ENCODE measurements at places on chromosomes 2 and 18. TPM values are rescaled to one million over a fixed set of nuclear protein-coding genes. Genes with fewer than 3 reads are reported as not detected.
A peak's percentile ranks its signal among the peaks of the same experiment; 100 is the strongest.

- DNase-seq: no peak
- no peaks in the 10 kb centered on the region for H3K4me1 ChIP-seq
- H3K36me3 ChIP-seq: no peaks in the 10 kb centered on the region
- H3K4me3 ChIP-seq: no peak overlapping the region
- no peaks in the 10 kb centered on the region for H3K27me3 ChIP-seq
These were observed 257.4 kb downstream of the CCDC178 start for GRCh38 chr18:33183136-33183535.

DNA sequence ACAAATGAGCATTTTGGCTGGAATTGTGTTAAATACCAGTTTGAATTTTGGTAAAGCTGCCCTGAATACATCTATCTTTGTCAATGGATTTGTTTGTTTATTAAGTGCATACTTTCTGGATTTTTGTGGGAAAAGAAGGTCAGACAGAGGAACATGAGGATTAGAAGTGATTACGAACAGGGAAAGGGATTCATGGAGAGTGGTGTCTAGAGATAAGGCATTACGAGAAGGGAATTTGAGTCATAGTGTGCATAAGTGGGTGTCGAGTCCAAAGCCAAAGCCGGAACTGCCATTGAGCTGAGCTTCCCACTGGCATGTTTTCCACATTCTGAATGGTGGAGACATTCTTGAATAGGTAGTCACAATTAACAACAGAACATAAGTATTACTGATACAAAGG is 68.9 kb upstream of the EFEMP1 start:
- no peaks in the 10 kb centered on the region for H3K4me1 ChIP-seq
- DNase-seq: no peak
- no peak overlapping the region for H3K27ac ChIP-seq
- no peak overlapping the region for H3K4me3 ChIP-seq
- no peaks in the 10 kb centered on the region for H3K36me3 ChIP-seq

DNA sequence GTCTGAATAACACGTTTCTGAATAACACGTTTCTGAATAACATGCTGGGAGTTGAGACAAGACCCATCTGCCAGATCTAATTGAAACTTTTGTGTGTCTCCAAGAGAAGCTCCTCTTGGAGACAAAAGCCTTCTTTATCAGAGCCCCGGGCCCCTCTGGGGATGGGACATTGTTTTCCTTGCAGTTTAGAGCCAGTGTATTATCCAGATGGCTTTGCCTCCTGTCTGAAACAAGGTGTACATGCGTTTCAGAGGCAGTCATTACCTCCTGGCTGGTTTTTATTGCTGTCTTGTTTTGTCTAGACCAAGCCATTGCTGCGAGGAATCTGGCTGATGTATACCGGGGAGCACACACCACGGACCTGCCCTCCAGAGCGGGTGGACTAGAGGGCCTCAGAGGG is 7.8 kb downstream of the FOSL2 start:
- no peak overlapping the region for H3K4me3 ChIP-seq
- no peak for DNase-seq
- no peaks in the 10 kb centered on the region for H3K27me3 ChIP-seq
- peak overlapping the region; percentile 53 for H3K27ac ChIP-seq
- peaks cover 79% of the 10 kb centered on the region for H3K36me3 ChIP-seq

Gene LYPD6B
- total RNA-seq: not detected

- no peaks in the 10 kb centered on the region for H3K4me1 ChIP-seq
- no peak overlapping the region for H3K4me3 ChIP-seq
- H3K36me3 ChIP-seq: no peaks in the 10 kb centered on the region
These were observed 222.7 kb downstream of the PIEZO2 start for GRCh38 chr18:10926621-10927161.

GRCh38 chr2:48440103-48440390 is 89.9 kb upstream of the STON1 start:
- H3K4me1 ChIP-seq: peaks cover 10% of the 10 kb centered on the region
- DNase-seq: no peak

- peaks cover 31% of the 10 kb centered on the region for H3K4me1 ChIP-seq
- H3K27ac ChIP-seq: no peak overlapping the region
- peaks cover 12% of the 10 kb centered on the region for H3K27me3 ChIP-seq
- no peak for DNase-seq
- H3K36me3 ChIP-seq: no peaks in the 10 kb centered on the region
These were observed 28.0 kb upstream of the PPP1R1C start for GRCh38 chr2:181957668-181958067.

DNA sequence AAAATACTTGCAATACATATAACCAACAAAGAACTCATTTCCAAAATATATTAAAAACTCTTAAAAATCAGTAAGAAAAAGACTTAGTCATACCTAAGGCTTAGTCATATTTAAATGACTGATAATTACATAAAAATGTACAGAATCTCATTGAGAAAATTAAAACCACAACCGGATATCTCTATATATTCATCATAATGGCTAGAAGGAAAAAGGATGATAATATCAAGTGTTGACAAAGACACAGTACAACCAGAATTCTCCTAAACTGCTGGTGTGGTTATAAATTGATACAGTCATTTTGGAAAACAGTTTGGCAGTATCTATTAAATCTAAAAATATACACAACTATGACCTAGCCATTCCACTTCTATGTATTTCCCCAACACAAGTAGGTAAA is 27.1 kb upstream of the IHH start:
- H3K27ac ChIP-seq: no peak overlapping the region
- no peak for DNase-seq
- no peaks in the 10 kb centered on the region for H3K27me3 ChIP-seq
- H3K4me3 ChIP-seq: no peak overlapping the region
- H3K36me3 ChIP-seq: no peaks in the 10 kb centered on the region

Gene MSTN
- not detected for total RNA-seq

- H3K27me3 ChIP-seq: peaks cover 28% of the 10 kb centered on the region
- no peak overlapping the region for H3K27ac ChIP-seq
- H3K36me3 ChIP-seq: no peaks in the 10 kb centered on the region
- no peak for DNase-seq
- H3K4me3 ChIP-seq: no peak overlapping the region
These were observed 73.8 kb upstream of the NABP1 start for GRCh38 chr2:191604154-191604553.

GRCh38 chr2:49248506-49248905 is 94.2 kb upstream of the FSHR start:
- no peaks in the 10 kb centered on the region for H3K4me1 ChIP-seq
- no peak overlapping the region for H3K27ac ChIP-seq
- no peak for DNase-seq
- no peaks in the 10 kb centered on the region for H3K36me3 ChIP-seq
- H3K27me3 ChIP-seq: no peaks in the 10 kb centered on the region

GRCh38 chr2:239399921-239400595 is 762 bp downstream of the HDAC4 start:
- peaks cover 35% of the 10 kb centered on the region for H3K4me1 ChIP-seq
- H3K27me3 ChIP-seq: peaks cover 5% of the 10 kb centered on the region
- DNase-seq: no peak
- H3K27ac ChIP-seq: peak overlapping the region; percentile 59
- peak overlapping the region; percentile 90 for H3K4me3 ChIP-seq
- peaks cover 23% of the 10 kb centered on the region for H3K36me3 ChIP-seq

- no peak for DNase-seq
- H3K36me3 ChIP-seq: no peaks in the 10 kb centered on the region
- no peaks in the 10 kb centered on the region for H3K27me3 ChIP-seq
- no peak overlapping the region for H3K4me3 ChIP-seq
- no peaks in the 10 kb centered on the region for H3K4me1 ChIP-seq
- no peak overlapping the region for H3K27ac ChIP-seq
These were observed 60.8 kb downstream of the EFEMP1 start for GRCh38 chr2:55862673-55863390.

- peaks cover 2% of the 10 kb centered on the region for H3K27me3 ChIP-seq
- peaks cover 45% of the 10 kb centered on the region for H3K4me1 ChIP-seq
- DNase-seq: no peak
- H3K27ac ChIP-seq: no peak overlapping the region
These were observed 48.2 kb downstream of the IL1RL2 start for GRCh38 chr2:102235042-102235473.

Gene FSHR
- total RNA-seq: not detected

Gene TUBA3D
- total RNA-seq: not detected

DNA sequence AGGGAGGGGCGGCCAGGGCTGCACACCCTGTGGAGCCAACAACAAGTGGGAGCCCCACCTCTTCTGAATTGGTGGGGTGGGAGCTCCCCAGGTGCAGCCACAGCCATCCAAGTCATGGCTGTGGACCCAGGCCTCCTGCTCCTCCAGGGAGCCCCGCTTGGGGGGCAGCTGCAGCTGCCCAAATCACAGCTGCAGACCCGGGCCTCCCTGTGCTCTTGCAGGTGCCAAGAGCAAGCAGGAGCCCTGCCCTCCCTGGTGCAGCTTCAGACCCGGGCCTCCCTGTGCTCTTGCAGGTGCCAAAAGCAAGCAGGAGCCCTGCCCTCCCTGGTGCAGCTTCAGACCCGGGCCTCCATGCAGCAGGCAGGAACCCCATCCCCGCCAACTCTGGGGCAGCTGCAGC is 46.5 kb upstream of the COX7A2L start:
- H3K36me3 ChIP-seq: no peaks in the 10 kb centered on the region
- peaks cover 3% of the 10 kb centered on the region for H3K27me3 ChIP-seq
- DNase-seq: no peak
- H3K27ac ChIP-seq: no peak overlapping the region

DNA sequence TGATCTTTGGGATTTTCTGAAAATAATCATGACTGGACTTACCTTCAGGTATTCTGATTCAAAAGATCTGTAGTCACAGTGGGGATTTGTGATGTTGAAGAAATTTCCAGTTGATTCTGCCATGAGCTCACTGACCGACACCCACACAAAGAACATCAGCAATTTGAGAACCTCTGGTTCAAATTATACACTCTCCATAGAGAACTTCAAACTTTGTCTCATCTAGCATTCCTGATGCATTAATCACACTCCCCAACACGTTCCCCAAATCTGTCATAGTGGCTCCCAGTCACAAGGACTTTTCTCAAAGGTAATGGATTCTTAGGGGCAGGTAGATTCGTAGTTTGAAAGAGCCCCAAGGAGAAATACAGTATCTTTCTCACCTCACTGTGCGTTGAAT is 584.3 kb downstream of the FBXO15 start:
- H3K27me3 ChIP-seq: no peaks in the 10 kb centered on the region
- no peak overlapping the region for H3K27ac ChIP-seq
- H3K36me3 ChIP-seq: no peaks in the 10 kb centered on the region
- H3K4me1 ChIP-seq: no peaks in the 10 kb centered on the region

DNA sequence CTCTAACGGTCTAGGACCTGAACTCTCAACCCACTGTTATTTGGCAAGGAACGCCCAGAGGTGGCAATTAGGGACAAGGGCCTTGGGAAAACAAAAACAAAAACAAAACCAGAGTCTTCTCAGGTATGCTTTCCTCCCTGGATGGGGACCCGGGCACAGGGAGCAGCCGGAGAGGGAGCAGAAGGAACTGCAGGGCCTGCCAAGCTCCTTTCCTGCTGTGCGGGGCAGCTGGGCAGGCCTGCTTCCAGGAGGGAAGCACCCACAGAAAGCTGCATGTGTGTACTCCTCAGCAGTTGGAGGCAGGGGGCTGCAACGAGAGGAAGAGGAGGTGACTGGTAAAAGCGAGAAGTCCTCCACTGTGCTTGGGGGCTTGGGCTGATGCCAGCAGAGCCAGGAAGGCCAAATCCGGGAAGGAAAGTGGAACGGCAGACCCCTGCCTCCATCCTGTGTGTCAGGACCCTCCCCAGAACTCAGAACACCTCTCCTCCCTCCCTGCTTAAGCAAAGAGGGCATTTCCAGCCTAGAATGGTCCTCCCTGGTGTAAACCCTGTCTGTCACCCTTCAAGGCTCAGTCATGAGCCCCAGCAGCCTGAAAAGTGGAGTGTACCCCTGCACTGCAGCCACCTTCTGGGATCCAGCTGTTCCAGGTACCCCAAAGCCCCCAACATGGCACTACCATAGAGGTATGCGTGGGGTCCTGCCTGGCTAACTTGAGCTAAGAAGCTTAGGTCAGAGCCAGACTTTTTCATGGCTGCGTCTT is 56.3 kb downstream of the DNMT3A start:
- DNase-seq: no peak
- peak overlapping the region; percentile 95 for H3K27ac ChIP-seq
- peaks cover 55% of the 10 kb centered on the region for H3K36me3 ChIP-seq
- H3K4me1 ChIP-seq: peaks cover 31% of the 10 kb centered on the region
- H3K27me3 ChIP-seq: no peaks in the 10 kb centered on the region

DNA sequence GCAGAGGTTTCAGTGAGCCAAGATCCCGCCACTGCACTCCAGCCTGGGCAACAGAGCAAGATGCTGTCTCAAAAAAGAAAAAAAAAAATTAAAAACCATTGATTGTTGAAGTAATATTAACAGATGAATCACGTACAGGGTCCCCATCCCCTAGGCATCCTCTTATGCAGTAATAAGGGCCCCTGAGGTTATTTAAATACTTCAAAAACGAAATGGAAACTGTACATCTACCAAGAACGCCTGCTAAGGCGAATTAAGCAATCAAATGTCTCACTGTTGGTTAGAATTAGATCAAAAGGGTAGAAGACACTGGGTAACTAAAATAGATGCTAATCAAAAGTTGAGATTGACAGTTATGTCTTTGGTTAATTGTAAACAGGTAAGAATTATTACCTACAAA is 7.5 kb downstream of the TRABD2A start:
- peak overlapping the region; percentile 71 for H3K27ac ChIP-seq
- DNase-seq: no peak
- H3K4me1 ChIP-seq: peaks cover 57% of the 10 kb centered on the region
- peaks cover 74% of the 10 kb centered on the region for H3K36me3 ChIP-seq
- H3K27me3 ChIP-seq: no peaks in the 10 kb centered on the region

Gene AFF3
- total RNA-seq: 1.4 TPM

DNA sequence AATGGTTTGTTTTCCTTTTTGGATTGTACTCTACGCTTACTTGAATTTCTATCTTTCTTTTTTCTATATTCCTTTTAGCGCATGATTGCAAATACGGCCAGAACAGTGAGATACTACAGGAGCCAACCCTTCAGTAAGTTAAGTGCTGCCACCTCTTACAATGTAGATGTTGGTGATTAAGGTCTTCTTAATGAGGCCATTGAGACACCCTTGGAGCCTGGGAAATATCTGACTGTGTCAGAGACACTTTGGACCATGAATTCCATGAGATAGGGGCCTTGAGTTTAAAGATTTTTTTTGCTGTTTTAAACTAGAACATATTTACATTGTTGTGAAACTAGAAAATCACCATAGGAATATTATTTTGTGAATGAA is 27.1 kb upstream of the MAP3K20 start:
- peaks cover 14% of the 10 kb centered on the region for H3K4me1 ChIP-seq
- H3K36me3 ChIP-seq: no peaks in the 10 kb centered on the region
- peaks cover 29% of the 10 kb centered on the region for H3K27me3 ChIP-seq

Gene TFPI
- total RNA-seq: 0.50 TPM

DNA sequence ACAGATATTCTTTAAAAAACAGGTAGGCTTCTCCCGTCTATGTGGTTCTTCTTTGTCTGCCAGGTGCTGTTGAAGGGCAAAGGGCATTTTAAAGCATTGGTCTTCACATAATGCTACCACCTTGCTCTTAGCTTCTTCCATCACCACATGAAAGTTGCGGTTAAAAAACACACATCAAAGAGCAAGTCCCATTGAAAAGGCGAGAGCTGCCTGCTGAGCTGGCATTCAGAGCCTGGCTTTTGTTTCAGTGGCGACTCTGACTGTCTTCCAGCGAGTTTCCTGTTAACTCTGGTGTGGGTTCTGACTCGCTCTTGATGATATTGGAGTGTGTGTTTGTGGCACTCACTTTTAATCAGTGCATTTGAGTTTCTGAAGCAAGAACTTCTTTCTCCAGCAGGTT is 624.9 kb upstream of the FANCL start:
- no peaks in the 10 kb centered on the region for H3K27me3 ChIP-seq
- H3K4me1 ChIP-seq: peaks cover 5% of the 10 kb centered on the region
- no peaks in the 10 kb centered on the region for H3K36me3 ChIP-seq
- no peak for DNase-seq

All from activated T-helper 2 cell treated with anti-CD3 and anti-CD28 coated beads, Interferon-gamma antibody, Interleukin-2, Interleukin-4, amounts not matched to agents 10 μg/mL and 5 μg/mL and 100 μg/mL, durations not matched to agents 14 hours and 24 hours and 36 hours (primary cell).